Omental fat pad (tissue), 4 donors: ENCODE measurements at places on chromosomes 4 and X. TPM values are rescaled to one million over a fixed set of nuclear protein-coding genes. Genes with fewer than 3 reads are reported as not detected.

DNA sequence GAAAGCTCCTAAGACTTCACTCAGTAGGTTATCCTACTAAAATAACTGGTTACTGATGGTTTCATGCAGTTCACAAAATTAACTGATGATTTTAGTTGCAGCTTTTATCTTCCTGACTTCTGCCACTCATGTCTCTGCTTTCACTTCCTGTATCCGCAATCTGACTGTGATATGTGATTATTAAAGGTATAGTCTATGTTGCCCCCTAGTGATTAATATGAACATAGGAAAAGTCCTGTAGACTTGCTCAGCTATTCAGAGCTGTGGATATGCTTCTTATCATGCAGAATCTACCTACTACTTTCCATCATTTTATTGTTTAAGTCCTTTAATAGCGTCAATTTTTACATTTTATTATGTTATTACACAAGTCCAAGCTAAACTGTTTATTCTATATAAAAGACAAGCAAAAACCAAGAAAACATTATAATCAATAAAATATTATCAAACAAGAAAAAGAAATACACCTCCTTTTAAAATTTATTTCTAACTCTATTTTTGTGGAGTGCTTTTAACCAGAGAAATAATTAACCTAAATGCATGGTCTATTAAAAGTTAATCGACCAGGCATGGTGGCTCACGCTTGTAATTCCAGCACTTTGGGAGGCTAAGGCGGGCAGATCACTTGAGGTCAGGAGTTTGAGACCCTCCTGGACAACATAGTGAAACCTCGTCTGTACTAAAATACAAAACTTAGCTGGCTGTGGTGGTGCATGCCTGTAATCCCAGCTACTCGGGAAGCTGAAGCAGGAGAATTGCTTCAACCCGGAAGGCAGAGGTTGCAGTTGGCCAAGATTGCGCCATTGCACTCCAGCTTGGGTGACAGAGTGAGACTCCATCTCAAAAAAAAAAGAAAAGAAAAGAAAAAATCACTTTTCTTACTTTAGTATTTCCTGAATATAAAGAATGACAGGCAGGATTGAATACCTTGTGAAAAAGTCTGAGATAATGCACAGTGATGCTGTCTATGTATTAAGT, 40.4 kb upstream of the TLR2 start:
- DNase-seq = no peak

DNA sequence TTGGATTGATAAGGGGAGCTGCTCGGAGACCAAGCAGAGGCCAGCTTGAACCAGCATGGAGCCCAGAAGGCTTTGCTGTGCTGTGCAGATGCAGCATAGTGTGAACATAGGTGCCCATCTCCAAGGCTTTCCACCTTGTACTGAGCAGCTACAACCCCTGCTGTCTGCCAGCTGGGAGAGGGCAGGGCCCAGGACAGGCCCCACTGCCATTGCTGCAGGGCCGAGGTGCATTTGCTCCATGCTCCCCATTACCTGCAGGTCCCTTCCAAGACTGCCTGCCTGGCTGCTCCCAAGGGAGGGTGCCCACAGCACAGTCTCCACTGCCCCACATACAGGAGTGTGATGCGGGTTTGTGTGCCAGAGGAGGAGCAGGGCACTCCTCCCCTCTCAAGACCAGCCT, 1016.0 kb upstream of the INTU start:
- no peak for DNase-seq

GRCh38 chr4:85793233-85793585, 318.3 kb downstream of the ARHGAP24 start:
- DNase-seq = no peak

The RTL3 gene
- 0.32 TPM for total RNA-seq

The FGFBP2 gene
- total RNA-seq = 4.7 TPM
